ENCODE measurements at places on chromosomes 3 and 15.

- DNase-seq, result no peak
Measured at GRCh38 chr3:179544981-179545645, 17.6 kb upstream of the ACTL6A start.

- no peak for DNase-seq
Measured at GRCh38 chr15:81011593-81011992, 10.9 kb downstream of the TLNRD1 start.

DNA sequence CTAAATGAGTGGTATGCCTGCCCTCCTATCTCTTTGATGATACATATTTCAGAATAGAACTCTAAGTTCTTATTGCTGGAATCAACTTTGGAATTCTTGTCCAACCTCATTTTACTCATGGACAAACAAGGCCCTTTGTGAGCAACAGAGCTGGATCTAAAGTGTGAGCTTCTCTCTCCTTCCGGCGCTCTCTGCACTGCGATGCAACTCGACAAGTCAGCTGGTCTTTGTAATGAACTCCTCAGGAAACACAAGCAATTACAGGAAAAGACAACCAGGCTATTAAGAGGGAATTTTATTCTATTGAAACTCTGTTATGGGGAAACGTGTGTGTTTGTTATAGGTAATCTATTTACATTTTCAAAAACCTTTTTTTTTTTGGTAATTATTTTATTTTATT is 20.3 kb upstream of the NRROS start:
- no peak for DNase-seq

DNA sequence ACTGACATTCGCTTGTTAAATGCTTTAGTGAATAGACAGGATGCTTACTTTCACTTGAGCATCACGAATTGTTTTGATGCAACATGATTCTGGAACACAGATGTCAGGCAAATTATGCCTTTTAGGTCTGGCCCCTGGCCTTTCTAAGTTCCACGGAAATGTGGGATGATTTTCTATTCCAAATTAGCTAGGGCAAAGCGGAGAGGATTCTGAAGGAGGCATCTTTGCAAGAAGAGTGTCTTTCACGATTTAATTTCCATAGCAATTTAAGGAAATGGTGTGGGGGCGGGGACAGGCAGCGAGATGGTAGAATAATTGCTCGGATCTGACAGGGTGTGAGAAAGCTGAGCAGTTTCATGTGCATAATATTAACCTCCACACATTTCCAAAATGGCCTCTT is 238.5 kb upstream of the KCNMB2 start:
- DNase-seq, result no peak

DNA sequence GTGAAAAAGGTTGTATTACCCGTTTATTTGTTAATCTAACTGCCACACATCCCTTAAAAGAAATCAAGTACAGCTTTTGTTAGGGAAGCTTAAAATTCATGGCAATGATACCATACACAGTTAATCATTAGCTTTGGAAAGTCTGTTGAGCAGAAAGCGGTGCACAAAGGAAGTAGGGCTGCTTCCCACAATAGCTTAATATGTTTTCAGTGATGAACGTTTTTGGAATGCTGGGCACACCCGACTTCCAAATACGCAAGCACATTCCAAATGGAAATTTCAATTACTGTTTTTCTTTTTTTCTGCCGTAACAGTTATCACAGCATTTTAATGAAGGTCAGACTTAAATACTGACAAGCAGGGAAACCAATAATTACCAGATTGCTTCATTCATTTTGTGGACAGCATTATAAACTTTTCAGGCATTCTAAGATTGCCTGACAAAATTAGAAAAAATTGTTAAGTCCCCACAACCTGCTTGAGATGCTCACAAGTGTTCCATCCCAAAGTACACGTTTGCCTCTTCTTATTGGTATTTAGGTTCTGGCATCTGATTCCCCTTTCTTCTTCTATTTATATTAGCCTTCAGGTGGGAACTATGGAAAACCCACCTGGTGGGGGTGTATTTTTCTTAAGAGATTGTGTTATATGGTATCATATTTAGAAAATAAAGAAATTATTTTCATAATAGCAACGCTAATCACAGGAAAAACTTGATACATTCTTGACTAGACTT is 1.1 kb upstream of the ECT2 start:
- DNase-seq, result no peak

Measured in D341Med (cell line).